ENCODE measurements at places on chromosomes 6 and 20. TPM values are rescaled to one million over a fixed set of nuclear protein-coding genes. Genes with fewer than 3 reads are reported as not detected.

Gene POU5F1
- polyA plus RNA-seq = 8.7 TPM

Gene ACTL10
- 0.54 TPM for polyA plus RNA-seq

Gene BEND3
- 9.8 TPM for polyA plus RNA-seq

Gene FOXA2
- not detected for polyA plus RNA-seq

Gene NNAT
- polyA plus RNA-seq = 135 TPM

Gene RIPPLY2
- polyA plus RNA-seq = not detected

Gene MC3R
- not detected for polyA plus RNA-seq

Gene THBS2
- 11.0 TPM for polyA plus RNA-seq

Gene EDN3
- 6.6 TPM for polyA plus RNA-seq

Gene SALL4
- polyA plus RNA-seq = 12.9 TPM

Gene TAGAP
- polyA plus RNA-seq = 0.72 TPM

Gene E2F1
- 12.5 TPM for polyA plus RNA-seq

Gene EHMT2
- 89.2 TPM for polyA plus RNA-seq

Gene EPPIN
- polyA plus RNA-seq = 0.52 TPM

Gene APOM
- polyA plus RNA-seq = 89.9 TPM

Gene PRPH2
- 1.8 TPM for polyA plus RNA-seq

Gene LAMA4
- polyA plus RNA-seq = 88.1 TPM

Gene IL20RA
- 1.4 TPM for polyA plus RNA-seq

Gene SNX21
- 11.3 TPM for polyA plus RNA-seq

Gene HLA-DPA1
- 18.9 TPM for polyA plus RNA-seq

Gene CAGE1
- not detected for polyA plus RNA-seq

Gene GGT7
- polyA plus RNA-seq = 21.6 TPM

Gene OPRM1
- not detected for polyA plus RNA-seq

Gene TFAP2D
- not detected for polyA plus RNA-seq

Gene SLC44A4
- polyA plus RNA-seq = 37.2 TPM

Gene GRIK2
- 13.4 TPM for polyA plus RNA-seq

Gene ELOVL2
- polyA plus RNA-seq = 10.7 TPM

Gene TULP1
- 1.3 TPM for polyA plus RNA-seq

Gene RSPO4
- 2.4 TPM for polyA plus RNA-seq

Gene STX11
- 1.2 TPM for polyA plus RNA-seq

Gene PARD6B
- polyA plus RNA-seq = 21.8 TPM

Gene SCGN
- polyA plus RNA-seq = 0.27 TPM

Gene BPI
- 0.74 TPM for polyA plus RNA-seq

Gene HLA-DOA
- polyA plus RNA-seq = 5.4 TPM

Gene ADGRF4
- 0.21 TPM for polyA plus RNA-seq

Gene SPINT3
- polyA plus RNA-seq = not detected

Gene CYP21A2
- 1.4 TPM for polyA plus RNA-seq

Gene COL12A1
- 84.5 TPM for polyA plus RNA-seq

Gene PNPLA1
- 2.7 TPM for polyA plus RNA-seq

Gene HLA-DRB5
- polyA plus RNA-seq = 8.3 TPM

Gene DSP
- polyA plus RNA-seq = 84.1 TPM

Gene PDE10A
- 17.2 TPM for polyA plus RNA-seq

Gene ZFP64
- 20.2 TPM for polyA plus RNA-seq
